ENCODE measurements at places on chromosomes 4 and X.
A peak's percentile ranks its signal among the peaks of the same experiment; 100 is the strongest.

GRCh38 chr4:6727081-6727942 lies 11.3 kb downstream of the BLOC1S4 start:
- DNase-seq = no peak

DNA sequence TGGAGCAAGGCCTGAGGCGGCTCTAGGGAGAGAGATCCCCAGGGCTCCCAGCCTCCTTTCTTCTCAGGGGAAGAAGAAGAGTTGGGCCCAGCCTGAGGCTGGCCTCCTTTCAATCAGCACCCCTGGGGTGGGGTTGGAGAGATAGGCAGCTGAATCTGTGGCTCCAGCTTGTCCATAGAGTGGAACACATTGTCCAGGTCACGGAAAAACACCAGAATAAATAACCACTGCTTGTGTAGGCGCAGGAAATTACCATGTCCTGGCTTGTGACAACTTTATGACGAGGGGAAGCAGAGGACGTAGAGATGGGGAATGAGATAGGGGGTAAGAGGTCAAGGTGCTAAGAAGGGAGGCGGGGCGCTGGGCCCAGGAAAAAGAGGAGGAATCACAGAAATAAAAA lies 80.8 kb upstream of the EFNB1 start:
- no peak for DNase-seq

DNA sequence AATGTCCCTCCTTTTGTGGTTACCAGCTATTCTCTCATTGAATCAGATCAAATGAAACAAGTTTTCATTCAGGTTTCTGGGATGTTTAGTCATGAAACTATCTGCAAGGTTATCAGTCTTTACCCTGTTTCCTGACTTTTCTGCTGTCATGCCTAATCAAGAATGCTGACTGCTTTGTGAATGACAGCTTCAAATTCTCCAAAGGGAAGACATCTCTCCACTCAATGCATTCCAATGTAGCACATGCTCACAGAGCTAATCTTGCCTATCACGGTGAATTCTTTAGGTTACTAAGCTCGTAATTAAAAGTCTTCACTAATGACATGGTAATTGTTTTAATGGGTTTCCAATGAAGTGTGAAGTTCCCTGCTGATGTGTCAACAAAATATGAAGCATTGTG lies 1068.5 kb downstream of the PCDH7 start:
- DNase-seq = no peak

GRCh38 chr4:52641854-52642563 lies 17.1 kb downstream of the USP46 start:
- no peak for DNase-seq

DNA sequence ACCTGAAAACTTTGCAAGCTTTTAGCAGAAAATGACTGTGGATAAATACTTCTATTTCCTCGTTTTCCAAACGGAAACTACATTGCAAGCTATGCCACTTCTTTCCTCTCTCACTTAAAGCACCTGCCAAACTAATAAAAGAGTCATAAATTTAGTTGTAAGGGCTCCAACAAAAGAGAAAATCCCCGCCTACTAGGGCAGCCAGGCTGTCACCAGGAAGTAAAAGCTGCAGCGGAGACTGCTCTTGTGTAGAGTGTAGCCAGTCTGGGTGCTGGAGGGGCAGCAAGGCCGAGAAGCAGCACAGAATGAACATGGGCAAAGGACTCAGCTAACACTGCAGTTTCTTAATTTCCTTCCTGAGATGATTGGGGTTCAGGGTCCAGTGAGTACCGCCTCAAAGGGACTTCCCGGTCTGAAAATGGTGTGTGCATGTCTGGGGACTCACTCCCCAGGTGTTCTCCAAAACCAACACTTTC lies 89.3 kb upstream of the MAML3 start:
- DNase-seq = no peak

- peak; percentile 1 for DNase-seq
These were observed 114.1 kb downstream of the GLUD2 start for GRCh38 chrX:121161501-121161933.

DNA sequence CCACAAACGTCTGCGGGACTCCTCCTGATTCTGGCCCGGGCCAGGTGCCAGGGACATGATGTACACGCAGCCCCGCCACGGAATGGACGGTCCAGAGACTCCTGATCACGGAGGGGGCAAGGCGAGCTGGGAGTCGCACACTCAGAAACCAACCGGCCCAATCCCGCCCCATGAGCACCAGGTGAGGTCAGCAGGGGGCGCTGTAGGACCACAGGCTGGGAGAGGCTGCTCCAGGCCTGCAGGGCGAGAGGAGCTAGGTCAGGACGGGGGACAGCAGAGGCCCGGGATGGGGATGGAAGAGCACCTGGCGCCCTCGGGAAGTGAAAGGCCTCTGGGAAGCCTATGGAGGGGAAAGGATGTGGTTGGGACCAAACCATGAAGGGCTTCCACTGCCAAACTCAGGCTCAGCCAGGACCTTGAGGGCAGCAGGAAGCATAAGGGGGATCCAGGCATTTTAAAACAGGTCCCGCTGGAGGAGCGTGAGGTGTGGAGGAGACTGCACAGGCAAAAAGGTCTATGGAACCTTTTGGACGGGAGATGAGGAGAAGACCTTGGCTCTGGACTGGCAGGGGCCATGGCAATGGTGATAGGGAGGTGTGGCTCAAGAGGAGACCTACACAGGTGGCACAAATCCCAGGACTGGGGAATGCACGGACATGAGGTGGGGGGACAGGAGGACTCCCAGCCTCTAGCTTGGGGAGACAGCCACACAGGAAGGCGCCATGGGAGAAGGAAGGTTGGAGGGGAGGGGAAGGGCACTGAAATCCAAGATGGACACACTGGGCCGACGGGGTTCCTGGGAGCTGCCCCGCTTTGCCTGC lies 79.2 kb downstream of the MTMR1 start:
- DNase-seq = peak; percentile 65

DNA sequence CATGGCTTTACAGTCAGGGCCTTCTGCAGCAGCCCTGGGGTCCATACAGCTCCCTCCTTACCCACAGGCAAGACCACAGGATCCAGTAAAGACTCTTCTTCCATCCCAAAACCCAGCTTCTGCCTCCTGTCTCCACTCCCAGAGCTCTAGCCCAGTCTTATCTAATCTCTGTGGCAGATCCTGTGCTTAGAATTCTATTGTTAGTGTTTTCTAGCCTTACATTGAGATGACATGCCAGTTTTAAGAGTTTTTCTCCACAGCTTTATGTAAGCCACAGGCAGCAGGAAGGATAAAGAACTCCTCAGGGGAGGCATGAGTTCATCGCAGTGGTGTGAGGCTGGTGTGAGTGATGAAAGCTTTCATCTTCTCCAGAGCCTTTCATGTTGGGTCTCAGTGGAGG lies 129.1 kb downstream of the RCHY1 start:
- no peak for DNase-seq

Measured in stimulated activated CD4-positive, alpha-beta T cell treated with anti-CD3 and anti-CD28 coated beads, Interleukin-1b, Interleukin-23, amount 100 ng/mL, for 1 hour (primary cell).